Naive thymus-derived CD4-positive, alpha-beta T cell (primary cell): ENCODE measurements at places on chromosomes 6 and 20.
A peak's percentile ranks its signal among the peaks of the same experiment; 100 is the strongest.

GRCh38 chr6:155548576-155548975 is 92.9 kb upstream of the NOX3 start:
- DNase-seq = no peak

DNA sequence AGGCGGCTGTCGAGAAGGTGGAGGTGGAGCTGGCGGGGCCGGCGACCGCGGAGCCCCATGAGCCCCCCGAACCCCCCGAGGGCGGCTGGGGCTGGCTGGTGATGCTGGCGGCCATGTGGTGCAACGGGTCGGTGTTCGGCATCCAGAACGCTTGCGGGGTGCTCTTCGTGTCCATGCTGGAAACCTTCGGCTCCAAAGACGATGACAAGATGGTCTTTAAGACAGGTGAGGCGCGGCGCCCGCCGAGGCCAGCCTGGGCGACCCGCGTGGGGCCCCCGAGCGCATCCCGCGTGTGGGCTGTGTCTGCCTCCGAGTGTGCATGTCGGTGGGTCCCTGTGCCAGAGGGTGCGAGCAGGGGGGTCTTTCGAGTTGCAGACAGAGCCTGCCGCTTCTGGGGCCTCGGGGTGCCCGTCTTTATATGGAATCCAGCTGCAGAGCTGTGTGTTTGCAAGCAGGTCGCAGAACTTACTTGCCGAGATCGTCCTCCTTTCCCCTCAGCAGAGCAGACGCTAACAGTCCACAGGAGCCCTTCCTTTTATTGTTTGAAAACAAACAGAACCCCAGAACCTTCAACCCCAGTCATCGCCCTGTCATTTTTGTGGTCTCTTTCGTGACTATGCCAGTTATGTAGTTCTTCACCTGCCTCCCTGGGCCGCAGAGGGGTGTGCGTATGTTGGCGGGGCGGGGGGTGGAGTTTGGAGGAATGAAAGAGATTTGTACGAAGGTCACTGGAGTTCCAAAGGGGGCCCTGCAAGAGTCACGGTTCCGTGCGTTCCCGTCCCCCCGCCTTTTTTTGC is 766 bp downstream of the SLC16A10 start:
- peak; percentile 73 for DNase-seq

- DNase-seq = no peak
Measured at GRCh38 chr6:47146431-47147174, 104.5 kb upstream of the ADGRF1 start.

DNA sequence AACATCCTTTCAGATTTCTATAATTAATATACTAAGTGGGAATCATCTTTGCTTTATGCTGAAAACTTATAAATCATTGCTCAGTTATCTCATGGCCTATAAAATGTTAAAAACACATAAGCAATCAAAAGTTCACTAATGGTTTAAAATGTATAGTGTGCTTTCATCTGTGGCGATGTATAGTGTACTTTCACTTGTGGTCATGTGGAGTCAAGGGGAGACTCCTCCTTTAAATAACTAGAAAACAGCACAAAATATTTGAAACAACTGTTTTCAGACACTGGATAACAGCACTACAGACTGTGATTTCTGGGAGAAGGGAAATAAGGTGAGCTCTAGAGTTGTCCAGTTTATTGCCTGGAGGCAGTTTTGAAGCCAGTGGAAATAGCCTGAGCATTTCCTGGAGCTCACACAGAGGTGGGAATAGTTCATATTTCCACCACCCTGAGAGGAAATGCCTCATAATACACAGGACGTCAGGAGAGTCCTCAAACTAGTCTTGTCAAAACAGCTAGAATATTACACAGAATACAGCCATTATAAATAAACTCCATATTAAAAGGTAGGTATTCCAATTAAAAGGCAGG is 89.4 kb downstream of the CEP162 start:
- DNase-seq = no peak

- peak; percentile 72 for DNase-seq
Measured at GRCh38 chr6:111874025-111874415, 768 bp upstream of the FYN start.

GRCh38 chr6:142855893-142856623 is 88.9 kb downstream of the HIVEP2 start:
- no peak for DNase-seq

- no peak for DNase-seq
Measured at GRCh38 chr6:19892260-19892659, 55.1 kb downstream of the ID4 start.

- DNase-seq = no peak
Measured at GRCh38 chr6:143026696-143027449, 33.8 kb upstream of the AIG1 start.

DNA sequence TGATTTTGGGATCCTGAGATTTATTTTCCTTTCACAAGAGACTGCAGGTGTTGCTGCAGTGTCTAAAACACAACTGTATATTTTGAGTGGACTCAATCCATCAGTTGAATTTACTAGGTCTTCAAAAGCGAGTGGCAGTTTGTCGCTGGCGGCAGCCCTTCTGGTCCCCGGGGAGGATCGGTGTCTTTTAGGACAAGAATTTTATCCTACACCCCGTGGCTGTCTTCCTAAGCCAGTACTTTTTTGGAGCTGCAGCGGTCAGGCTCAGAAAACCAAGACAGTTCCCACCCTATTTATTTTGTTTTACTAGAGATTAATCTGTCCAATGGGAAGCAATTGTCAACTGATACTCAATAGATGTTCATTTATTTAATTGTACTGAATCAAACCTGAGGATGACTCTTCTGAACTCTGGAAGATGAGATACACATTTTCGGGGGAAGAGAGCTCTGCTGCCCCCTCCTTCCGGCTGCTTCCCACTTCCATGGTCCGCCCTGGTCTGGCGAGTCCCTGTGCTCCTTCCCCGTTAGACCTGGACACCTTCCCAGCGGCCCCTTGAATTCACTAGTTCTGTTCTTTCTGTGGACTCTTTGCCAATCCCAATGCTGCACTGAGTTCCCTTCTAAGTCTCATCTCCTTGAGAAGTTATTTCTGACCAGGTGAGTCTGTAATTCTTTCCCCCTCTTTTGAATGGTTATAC is 90.6 kb downstream of the ERMARD start:
- DNase-seq = no peak
